Activated naive CD8-positive, alpha-beta T cell treated with anti-CD3 and anti-CD28 coated beads, Interleukin-2, amount 10 ng/mL, durations not matched to agents 7 days and 5 days (primary cell): ENCODE measurements at places on chromosomes 11 and 22.

- peaks cover 12% of the 10 kb centered on the region for H3K4me1 ChIP-seq
- no peak overlapping the region for H3K4me3 ChIP-seq
- peaks cover 11% of the 10 kb centered on the region for H3K27me3 ChIP-seq
- no peak for DNase-seq
- no peak overlapping the region for H3K27ac ChIP-seq
These were observed 8.5 kb downstream of the SPON1 start for GRCh38 chr11:13970986-13971385.

DNA sequence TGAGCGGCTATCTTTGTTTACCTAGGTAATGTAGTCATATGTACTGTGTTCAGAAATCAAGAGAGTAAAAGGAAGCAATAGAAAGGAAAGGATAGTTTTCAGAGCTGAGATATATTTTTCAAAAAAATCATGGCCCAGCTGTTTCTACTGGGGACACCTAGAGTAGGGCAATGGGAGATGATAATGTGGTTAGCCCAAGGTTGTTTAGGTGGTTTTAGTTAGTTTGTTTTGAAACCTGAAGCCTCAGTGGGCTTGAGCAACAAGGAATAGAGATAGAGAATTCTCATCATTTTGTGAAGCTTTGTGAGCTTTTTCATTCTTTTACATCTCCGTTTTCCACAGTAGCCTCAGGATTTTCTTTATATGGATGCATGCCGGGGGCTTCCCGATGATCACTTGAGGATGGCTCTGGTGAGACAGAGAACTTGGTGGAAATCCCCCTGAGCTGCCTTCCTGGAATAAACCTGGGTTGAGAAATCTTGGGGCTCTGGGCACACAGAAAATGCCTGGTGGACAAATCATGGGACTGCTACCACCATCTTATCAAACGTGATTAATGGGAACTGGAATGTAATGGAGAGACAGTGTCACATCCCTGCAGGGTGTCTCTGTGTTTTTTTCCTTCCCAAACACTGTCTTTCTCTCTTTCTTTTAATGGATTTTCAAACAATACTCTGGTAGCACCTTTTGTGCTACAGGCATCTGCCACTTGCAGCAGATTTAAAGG is 49.0 kb downstream of the ARHGAP42 start:
- no peaks in the 10 kb centered on the region for H3K27me3 ChIP-seq
- no peak overlapping the region for H3K4me3 ChIP-seq
- no peak overlapping the region for H3K27ac ChIP-seq
- no peaks in the 10 kb centered on the region for H3K36me3 ChIP-seq
- no peaks in the 10 kb centered on the region for H3K4me1 ChIP-seq
- DNase-seq: no peak

GRCh38 chr22:18031695-18032454 is 7.5 kb upstream of the MICAL3 start:
- no peaks in the 10 kb centered on the region for H3K36me3 ChIP-seq
- peaks cover 4% of the 10 kb centered on the region for H3K4me1 ChIP-seq
- no peak for DNase-seq
- no peak overlapping the region for H3K27ac ChIP-seq
- H3K27me3 ChIP-seq: peaks cover 29% of the 10 kb centered on the region
- H3K4me3 ChIP-seq: no peak overlapping the region

DNA sequence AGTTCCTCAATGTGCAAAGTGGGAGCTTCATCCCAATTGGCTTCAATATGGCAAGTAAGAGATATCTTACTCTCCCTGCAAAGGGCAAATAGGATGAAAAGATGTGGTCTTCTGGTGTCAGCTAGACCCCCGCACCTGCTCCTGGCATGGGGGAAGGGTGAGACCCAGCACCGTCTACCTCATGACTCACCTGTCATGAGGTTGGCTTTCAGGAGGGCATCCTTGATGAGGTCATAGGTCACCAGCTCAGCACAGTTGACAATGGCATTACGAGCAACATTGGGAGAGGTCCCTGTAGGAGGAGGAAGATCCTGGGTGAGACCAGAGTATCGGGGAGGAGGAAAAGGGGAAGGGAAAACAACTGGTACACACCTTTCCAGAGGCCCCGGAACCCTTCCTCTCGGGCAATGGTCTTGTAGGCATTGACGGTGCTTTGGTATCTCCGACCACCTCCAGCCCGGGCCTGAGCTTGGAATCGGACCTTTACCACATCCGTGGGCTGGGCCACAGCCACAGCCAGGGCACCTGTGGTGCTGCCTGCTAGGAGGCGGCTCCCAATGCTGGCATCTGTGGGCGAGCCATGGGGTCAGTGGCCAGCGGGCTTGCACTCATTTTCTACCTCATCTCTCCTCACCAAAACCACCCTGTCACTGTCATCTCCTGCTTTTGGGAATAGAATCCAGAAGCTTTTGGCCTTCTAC is 6.0 kb downstream of the UCP2 start:
- H3K4me1 ChIP-seq: peaks cover 53% of the 10 kb centered on the region
- peak overlapping the region; percentile 68 for H3K27ac ChIP-seq
- no peak overlapping the region for H3K4me3 ChIP-seq
- no peak for DNase-seq

- DNase-seq: no peak
- H3K27ac ChIP-seq: no peak overlapping the region
- peaks cover 11% of the 10 kb centered on the region for H3K4me1 ChIP-seq
- no peak overlapping the region for H3K4me3 ChIP-seq
These were observed 72.1 kb downstream of the RNF169 start for GRCh38 chr11:74820763-74821162.

DNA sequence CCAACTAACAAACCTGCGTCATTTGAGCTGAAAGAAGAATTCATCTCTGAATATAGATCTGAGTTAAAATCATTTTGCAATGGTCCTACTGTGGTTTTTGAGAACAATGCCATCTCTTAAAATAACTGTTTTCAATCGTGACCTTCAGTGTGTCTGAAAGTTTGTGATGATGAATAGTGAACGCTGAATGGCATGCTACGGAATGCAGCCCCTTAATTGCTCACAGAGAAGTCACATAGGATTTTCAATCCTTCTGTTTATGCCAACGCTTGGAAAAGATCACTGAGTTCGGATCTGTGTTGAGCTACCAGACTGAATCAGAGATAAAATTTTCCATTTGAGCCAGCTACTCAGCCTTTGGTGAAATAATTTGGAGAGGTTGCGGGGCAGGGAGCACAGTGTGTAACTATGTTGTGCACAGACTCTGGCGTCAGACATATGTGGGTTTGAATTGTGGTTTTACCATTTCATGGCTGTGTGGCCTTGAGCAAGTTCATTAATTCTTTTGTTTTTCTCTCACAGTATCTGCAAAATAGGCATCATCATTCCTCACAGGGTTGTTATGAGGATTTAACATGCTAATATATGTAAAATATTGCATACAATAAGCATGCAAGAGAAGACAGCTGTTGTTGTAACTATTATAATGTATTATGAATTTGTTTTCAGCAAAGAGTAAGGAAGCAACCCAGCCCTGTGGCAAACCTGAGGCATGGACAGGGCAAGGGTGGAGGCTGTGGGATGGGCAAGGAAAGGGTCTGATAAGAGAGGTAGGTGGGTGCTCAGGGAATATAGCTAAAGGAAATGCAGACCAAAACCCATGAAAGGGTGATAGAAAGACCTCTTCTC is 679.9 kb downstream of the KCNA4 start:
- H3K4me3 ChIP-seq: no peak overlapping the region
- H3K4me1 ChIP-seq: no peaks in the 10 kb centered on the region
- no peaks in the 10 kb centered on the region for H3K27me3 ChIP-seq
- no peak for DNase-seq

DNA sequence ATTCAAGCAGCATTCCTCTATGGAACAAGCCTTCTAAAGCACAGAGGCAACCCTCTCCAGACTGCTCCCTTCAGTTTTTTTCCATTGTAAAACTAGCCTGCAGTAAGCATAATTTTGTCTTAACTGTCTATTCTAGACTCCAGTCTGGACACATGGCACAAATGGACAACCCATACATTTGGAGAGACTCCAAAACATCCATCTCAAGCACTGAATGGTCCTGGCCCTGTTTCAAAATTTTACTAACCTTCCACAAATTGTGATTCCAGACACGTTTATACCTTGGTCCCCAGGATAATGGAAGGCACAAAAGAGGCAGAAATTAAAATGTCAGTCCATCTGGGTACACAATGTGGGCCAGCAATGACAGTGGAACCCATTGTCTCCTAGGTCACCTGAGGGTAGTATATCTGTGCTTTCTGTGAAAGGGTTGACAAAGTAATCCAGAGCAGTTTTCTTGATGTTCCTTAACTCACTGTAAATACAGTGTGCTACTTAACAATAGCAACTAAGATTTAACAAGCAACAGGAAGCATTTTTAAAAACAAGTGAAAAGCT is 16.2 kb upstream of the SESN3 start:
- H3K36me3 ChIP-seq: no peaks in the 10 kb centered on the region
- H3K27ac ChIP-seq: no peak overlapping the region
- H3K4me3 ChIP-seq: no peak overlapping the region
- DNase-seq: no peak

DNA sequence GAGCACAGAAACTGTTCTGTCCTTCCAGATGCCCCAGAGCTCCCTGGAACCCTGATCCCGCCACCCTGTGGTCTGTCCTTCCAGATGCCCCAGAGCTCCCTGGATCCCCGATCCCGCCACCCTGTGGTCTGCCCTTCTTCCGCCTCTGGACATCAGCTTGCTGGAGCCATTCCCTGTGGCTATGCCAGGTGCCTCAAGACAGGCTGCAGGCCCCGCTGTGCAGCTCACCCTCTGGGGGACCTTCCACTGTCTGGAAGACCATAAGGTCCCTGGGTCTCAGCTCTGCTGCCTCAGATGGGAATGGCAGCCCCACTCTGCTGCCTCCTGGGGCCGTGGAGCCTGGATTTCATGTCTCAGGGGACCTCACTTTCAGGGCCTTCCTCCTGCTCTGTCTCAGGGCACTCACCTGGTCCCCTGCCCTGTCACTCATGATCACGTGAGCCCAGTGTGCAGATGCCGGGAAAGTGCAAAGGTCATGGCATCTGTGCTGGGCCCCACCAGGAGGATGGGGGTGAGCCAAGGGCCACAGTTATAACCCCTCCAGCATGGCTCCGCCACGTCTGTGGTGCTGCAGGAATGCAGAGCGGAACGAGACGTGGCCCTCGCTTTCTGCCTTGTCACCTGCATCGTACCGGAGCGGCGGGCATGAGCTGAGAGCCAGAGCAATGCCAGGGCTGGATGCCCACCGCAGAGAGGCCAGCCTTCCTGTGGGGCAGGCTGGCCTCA is 1520.7 kb downstream of the BRD1 start:
- DNase-seq: no peak
- H3K27ac ChIP-seq: no peak overlapping the region
- H3K4me3 ChIP-seq: no peak overlapping the region

DNA sequence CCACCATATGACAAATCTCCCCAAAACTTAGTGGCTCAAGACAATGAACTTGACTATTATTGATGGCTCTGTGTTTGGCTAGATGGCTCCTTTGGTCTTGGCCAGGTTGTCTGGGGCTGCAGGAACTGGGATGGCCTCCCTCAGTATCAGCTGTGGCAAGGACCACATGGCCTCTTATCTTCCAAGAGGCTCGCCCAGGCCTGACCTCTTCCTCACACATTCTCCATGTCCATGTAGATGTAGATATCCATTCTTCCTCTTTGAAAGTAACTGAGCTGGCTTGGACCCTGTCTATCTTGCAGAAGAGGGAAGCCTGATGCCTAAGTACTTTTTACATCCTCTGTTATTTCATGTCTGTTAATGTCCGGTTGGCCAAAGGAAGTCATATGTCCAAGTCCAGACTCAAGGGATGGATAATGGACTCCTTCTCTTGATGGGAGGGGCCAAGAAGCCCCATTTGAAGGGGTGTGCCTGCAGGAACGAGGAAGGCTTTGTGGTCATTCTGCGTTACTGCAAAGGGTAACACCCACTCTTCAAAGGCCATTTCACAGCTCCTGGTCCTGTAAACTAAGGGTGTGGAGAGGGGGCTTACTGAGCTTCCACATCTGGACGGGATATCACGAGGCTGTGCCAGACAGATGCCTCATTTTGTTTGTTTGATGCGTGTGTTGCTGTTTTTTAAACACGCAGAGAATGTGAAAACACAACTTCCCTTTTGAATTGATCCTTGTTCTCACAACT is 87.1 kb downstream of the GRIK4 start:
- peaks cover 22% of the 10 kb centered on the region for H3K27me3 ChIP-seq
- no peak overlapping the region for H3K27ac ChIP-seq
- peaks cover 1% of the 10 kb centered on the region for H3K4me1 ChIP-seq
- H3K4me3 ChIP-seq: no peak overlapping the region
- DNase-seq: no peak

DNA sequence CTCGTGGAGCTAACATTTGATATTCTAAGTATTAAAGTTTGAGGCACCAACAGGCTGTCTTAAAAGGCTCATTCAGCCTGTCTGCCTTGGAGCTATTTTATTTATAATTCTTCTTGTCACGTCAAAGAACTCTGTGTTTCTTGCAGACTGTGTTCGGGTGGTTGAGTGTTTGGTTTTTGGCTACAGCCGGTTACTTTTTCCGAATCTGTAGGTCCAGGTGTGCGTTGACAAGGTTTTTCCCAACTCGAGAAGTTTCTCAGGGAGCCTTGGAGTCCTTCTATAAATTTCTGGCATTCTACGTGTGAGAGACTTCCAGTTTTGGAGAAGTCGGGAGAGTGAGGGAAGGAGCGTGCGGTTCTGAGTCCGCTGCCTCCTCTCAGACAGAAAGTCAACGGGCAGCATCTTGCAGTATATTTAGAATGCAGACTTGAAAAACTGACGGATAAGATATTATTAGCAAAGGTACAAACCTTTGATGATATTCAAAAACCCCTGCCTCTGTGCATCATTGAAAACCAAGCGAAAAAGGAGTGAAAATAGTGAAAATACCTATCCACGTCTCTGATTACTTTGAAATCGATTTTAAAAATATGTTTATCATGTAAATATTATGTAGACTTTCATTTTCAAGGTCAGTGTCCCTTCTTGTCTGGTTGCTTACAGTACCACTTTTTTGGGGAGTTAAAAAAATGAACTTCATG is 85.2 kb upstream of the PPARA start:
- H3K4me3 ChIP-seq: no peak overlapping the region
- DNase-seq: peak; percentile 4
- H3K36me3 ChIP-seq: no peaks in the 10 kb centered on the region

- H3K36me3 ChIP-seq: peaks cover 26% of the 10 kb centered on the region
- H3K4me3 ChIP-seq: peak overlapping the region; percentile 76
- H3K4me1 ChIP-seq: peaks cover 59% of the 10 kb centered on the region
- H3K27ac ChIP-seq: peak overlapping the region; percentile 82
These were observed 58.6 kb downstream of the DDIAS start for GRCh38 chr11:82959987-82960778.
